Vagina (tissue), 2 donors: ENCODE measurements at places on chromosomes 1 and 21.

DNA sequence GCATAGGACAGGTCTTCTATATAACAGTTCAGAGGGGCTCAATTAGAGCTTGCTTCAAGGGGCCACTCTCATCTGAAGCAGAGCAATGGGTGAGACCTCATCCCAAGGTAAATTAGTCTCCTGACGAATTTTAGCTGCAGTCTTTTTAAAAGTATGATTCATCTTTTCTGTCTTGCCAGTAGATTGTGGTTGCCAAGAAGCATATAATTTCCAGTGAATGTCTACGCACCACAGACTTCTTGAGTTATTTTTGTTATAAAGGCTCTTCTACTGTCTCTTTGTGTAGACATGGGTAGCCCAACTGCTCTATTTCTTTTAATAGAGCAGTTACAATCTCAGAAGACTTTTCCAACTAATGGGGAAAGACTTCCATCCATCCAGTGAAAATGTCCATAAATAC is 108.9 kb upstream of the FMN2 start:
- no peak for DNase-seq

GRCh38 chr1:209341146-209341545 is 242.4 kb upstream of the CAMK1G start:
- DNase-seq, result no peak

GRCh38 chr1:169648187-169648586 is 18.3 kb upstream of the SELP start:
- no peak for DNase-seq

GRCh38 chr1:59698386-59698785 is 116.4 kb upstream of the HOOK1 start:
- DNase-seq, result no peak

DNA sequence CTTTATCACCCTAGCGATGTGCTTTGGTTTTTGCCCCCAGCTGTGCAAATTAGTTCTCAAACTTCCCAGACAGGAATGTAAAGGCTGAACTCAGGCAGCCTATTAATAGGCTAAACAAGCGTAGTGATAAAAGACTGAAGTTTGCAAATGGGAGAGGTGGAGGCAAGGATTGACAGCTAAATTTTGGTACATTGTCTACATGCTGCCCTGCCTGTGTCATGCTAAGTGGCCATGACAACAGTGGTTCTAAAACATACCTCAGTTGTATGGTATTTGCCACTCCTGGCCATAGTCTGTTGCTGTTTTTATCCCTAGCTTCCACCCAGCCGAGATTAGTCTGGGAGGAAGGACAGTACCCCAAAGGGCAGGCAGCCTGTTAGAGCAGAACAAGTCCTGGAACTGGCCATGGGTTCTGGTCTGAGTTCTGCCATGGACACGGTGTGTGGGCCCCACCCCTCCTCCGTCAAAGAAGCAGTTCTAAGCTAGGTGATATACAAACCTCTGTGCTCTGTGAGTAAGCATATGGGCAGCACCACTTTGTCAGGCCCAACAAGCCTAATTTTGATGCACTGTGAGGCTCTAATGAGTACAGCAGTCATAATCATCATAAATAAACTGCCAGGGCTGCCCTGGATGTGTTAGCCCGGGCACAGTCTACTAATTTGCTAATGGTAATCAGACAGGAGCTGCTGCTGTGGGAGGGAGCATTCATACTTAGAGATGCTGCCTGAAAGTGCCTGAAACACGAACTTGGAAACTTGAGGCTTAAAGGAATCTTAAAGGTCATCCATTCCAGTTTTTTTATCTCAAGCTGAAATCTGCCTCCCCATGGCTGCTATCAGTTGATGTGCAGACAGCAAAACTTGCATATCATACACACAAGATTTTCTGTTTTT is 177.1 kb downstream of the HHAT start:
- no peak for DNase-seq

DNA sequence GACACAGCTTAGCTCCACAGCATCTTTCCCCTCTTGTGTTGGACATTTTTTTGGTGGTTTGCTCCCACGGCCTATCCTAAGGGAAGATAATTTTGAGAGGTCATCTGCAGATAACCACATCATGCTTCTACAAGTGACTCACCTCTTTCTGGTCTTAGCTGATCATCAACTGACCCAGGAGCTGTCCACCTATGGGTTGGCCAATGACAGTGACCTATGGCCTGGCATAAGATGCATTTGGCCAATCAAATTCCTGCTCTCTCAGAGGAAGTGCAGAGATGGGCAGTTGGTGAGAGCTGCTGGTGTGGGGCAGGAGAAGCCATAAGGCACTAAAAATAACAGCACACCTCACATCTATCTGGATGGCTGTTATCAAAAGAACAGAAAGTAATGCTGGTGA is 100.0 kb upstream of the CLDN14 start:
- no peak for DNase-seq

DNA sequence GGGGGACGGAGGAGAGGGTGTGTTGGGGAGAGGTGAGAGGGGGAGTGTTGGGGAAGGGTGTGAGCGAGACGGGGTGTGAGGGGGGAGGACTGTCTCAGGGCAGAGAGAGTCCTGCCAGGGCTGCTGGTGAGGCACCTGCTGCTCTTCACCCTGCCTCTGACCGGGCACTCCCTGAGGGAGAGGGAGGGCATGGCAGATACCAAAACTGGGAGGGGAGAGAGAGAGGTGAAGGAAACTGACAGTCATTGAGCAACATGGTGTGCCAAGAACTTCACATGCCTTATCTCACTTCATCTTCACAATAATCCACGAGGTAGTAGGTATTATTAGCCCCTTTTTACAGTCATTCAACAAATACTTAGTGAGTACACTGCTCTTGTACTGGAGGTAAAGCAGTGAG is 61.3 kb upstream of the ARTN start:
- DNase-seq, result no peak

GRCh38 chr1:31216016-31216415 is 23.7 kb downstream of the NKAIN1 start:
- DNase-seq, result no peak

- DNase-seq, result no peak
Measured at GRCh38 chr1:68140536-68140935, 90.1 kb upstream of the DIRAS3 start.

GRCh38 chr1:71755441-71755840 is 526.9 kb downstream of the NEGR1 start:
- no peak for DNase-seq

DNA sequence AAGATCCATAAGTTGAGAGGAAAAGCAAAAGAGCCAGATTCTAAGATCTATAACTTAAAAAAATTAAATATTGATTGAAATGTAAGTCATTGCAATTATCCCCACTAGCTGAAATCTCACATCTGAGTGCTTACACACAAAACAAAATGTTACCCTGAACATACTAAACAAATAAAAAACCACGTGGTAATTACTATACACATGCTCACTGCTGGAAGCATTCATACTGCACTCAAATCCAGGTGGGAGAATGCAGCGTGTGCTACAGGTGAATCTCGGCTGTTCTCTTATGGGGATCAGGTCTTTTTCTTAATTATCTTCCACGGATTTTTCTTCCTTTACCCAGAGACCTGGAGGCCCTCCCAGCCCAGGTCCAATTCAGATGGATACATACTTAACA is 74.3 kb downstream of the SDC3 start:
- DNase-seq, result no peak

DNA sequence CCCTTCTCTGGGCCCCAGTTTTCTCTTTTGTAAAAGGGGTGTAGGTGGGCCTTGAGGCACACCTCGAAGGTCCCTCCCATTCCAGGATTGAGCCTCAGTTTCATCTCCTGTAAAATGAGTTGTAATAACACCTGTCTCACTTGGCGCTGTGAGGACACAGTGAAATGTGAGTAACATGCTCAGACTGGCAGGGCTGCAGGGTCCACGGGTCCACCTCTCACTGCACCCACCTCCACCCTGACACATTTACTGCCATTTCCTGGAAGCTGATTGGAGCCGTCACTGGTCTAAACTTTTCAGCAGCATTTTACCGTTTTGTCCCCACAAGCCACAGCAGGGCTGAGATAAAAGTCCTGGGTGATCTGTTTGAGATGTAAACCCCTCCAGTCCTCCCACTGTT is 398.0 kb downstream of the PTPRU start:
- DNase-seq, result no peak

DNA sequence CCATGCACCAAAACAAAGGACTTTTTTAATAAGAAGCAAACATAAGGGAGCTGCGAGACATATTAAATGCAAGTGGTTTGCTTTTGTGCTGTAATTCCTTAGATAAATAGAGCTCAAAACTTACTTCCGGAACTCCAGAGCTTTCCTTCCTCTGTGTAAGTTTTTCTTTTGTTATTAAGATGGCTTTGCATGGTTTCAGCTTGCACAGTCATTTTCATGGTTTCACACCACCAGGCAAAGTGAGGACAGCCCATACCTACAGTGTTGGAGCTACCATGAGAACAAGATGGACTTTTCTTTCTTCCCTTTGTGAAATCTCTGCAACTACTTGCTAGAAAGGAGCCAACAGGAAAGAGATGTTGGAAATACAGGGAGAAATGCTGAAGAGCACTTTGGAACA is 368.0 kb downstream of the SETD4 start:
- DNase-seq, result no peak

DNA sequence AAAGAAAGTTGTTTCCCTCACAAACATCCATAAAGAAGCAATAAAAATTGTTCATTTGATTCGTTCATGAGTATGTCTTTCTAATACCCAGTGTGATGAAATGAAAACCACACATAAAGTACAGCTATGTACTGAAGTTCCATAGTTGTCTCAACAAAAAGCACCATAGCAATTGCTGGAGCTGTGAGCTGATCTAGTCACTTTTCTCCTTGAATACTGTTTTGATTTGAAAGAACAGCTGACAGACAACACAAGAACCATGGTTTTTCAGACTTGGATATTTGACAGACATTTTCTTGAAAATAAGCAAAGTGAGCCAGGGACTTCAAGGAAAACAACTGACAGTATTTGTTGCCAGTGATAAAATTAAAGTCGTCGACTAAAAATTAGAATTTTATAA is 237.1 kb upstream of the PLD5 start:
- DNase-seq, result no peak

DNA sequence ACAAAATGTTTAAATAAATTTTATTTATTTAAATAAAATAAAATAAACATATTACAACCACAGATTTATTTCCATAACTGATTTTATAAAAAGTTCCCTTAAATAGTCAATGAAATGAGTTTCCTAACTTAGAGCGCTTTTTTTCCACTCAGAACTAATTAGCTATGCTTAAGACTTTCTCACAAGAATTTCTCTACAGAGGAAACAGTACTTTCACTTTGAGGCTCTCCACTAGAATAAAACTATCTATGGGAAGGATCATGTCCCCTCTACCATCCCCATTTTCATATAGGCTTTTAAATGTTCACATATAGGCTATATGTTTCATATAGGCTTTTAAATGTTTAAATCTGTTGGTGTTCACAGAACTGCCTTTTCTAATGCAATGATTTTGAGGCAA is 40.0 kb upstream of the DPH5 start:
- DNase-seq, result no peak

- DNase-seq, result no peak
Measured at GRCh38 chr1:70978623-70979022, 69.0 kb downstream of the PTGER3 start.

DNA sequence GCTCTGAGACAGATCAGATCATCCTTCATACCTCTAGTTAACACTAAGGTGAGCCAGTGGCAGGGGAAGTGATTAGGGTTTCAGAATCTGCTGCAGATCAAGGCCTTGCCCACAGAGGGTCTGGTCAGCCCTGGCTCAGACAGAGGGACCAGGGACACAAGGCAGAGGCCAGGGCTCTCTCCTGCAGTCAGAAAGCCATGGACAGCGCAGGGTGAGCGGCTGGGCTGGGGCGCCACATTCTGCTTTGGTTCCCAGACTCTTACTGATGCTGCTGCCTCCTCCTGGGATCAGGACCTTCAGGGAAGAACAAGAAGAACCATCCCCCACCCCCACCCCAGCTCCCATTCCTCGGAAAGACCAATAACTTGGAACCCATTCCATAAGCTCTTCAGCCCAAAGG is 43.1 kb downstream of the GPR161 start:
- DNase-seq, result no peak

GRCh38 chr1:182095946-182096345 is 34.4 kb upstream of the ZNF648 start:
- DNase-seq, result no peak

DNA sequence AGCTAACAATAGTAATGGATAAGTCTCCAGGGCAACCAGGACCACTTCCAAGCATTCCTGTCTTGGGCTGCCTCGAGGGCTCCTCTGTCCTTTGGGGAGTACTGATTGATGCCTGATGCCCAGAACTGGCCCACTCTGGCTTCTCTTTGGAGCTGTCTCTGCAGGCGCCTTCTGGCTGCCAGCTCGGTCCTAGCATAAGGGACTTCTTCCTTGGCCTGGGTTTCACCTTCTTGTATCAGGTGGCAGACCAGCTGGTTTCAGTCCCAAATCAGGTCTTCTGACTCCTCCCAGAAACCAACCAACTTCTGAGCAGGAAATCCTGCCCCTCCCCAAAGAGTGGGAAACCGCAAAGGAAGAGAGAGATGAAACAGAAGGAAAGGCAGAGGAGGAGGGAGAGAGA is 10.6 kb downstream of the G0S2 start:
- DNase-seq, result no peak

GRCh38 chr1:16351456-16351993 is 755 bp downstream of the FBXO42 start:
- no peak for DNase-seq

GRCh38 chr1:58363585-58363984 is 182.9 kb downstream of the OMA1 start:
- no peak for DNase-seq

- no peak for DNase-seq
Measured at GRCh38 chr1:37813529-37814145, 5.6 kb upstream of the YRDC start.

- no peak for DNase-seq
Measured at GRCh38 chr1:60133848-60134247, 60.3 kb upstream of the C1orf87 start.

GRCh38 chr1:235650341-235651169 is 971 bp upstream of the GNG4 start:
- DNase-seq, result no peak

DNA sequence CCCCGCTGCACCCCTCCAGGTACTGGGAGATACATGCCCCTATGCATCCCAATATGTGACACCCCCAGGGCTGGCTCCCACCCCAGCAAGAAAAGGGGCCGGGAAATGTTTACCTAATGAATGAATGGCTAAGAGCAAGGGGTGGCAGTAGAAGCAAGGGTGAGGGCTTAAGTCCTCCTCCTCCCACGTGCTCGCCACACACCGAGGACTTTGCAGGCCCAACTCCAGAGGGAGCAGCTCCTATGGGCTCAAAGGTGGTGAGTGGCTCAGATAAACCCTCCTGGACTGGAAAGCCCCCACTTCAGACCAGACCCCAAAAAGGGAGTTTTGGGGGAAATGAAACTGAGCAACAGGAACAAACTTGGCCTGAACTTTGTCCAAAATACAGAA is 11.4 kb downstream of the SLC45A3 start:
- no peak for DNase-seq

- no peak for DNase-seq
Measured at GRCh38 chr1:180382326-180383115, 119.9 kb downstream of the ACBD6 start.
